ENCODE measurements at places on chromosomes 4 and X.

GRCh38 chrX:109036624-109037023, 300.3 kb upstream of the IRS4 start:
- DNase-seq, result no peak

GRCh38 chrX:17039826-17040225, 93.4 kb downstream of the REPS2 start:
- DNase-seq, result no peak

DNA sequence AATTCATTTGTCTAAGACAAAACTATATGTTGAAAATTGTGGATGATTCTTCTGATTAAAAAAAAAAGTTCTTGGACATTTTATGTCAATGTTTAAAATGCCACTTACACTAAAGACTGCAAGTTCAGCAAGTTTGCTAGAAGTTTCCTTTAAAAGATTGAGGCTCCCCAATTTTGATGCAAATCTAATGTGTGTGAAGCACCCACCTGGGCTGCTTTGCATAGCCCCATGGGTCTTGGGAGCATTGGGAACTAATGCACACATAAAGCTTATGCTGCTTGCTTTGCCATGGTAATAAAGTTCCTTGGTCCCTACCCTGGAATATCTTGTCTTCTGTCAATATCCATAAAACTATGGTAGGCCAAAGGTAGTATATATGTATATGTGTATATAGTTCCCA, 725.9 kb upstream of the GRID2 start:
- DNase-seq, result no peak

- peak; percentile 6 for DNase-seq
These were observed 33.8 kb downstream of the RBBP7 start for GRCh38 chrX:16836371-16836770.

GRCh38 chr4:93116624-93117023, 711.9 kb upstream of the ATOH1 start:
- no peak for DNase-seq

GRCh38 chr4:32519060-32519459, 1798.9 kb downstream of the PCDH7 start:
- DNase-seq, result no peak

- DNase-seq, result no peak
These were observed 17.5 kb downstream of the CCDC160 start for GRCh38 chrX:134254511-134254910.

- no peak for DNase-seq
These were observed 188.0 kb upstream of the TBC1D9 start for GRCh38 chr4:140944199-140944515.

- DNase-seq, result no peak
These were observed 136.2 kb upstream of the MED14 start for GRCh38 chrX:40871385-40872082.

DNA sequence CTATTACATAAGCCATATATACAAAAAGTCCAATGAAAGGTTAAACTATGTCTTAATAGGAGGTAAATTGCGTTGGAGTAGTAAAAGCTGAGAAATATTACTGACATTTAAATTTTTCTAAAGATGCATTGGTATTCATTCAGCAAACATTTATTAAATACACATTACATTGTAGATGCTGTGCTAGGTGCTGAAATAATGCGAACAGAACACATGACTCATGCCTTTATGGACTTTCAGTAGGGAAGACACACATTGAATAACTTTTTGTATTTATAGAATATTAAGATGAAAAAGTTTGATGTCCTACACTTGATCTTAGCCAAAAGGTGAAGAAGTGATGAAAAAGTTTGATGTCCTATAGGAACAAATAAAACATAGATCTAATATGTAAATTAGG, 871.1 kb upstream of the SLIT2 start:
- no peak for DNase-seq

DNA sequence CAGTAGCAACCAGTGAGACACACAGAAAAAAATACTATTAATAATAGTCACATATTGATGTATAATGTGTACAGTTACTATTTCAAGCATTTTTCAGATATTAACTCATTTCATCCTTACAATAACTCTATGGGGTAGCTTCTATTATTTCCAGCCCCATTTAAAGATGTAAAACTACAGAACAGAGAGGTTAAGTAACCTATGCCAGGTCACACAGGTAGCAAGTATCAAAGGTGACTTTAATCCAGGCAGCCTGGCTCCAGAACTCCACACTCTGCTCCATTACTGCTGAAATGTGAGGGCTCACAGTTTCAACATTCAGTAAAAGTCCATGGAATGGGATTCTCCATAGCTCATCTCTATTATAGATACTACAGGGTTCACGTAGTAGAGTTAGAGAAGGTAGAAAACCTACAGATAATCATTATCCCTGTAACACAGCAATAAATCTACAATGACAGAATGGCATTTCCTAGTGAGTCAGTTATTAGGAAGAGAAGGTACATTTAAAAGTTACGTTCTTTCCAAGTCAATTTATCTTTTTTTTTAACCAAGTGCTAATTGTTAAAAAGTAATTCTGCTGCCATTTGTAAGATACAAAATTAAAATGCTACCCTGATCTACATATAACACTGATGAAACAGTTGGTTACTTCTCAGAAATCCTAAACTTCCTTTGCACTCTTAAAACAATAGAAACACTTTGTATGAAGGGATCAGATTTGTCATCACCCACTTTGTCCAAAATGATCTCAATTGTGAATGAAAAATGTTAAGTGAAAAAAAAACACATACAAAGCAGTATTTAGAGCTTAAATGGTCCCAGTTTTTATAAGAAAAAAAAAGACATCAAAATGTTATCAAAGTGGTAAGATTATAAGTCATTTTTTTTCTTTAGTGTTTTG, 18.7 kb downstream of the RELL1 start:
- no peak for DNase-seq

- DNase-seq, result no peak
These were observed 818.7 kb downstream of the PCDH7 start for GRCh38 chr4:31538877-31539276.

- no peak for DNase-seq
These were observed 176.6 kb upstream of the NR3C2 start for GRCh38 chr4:148618856-148619255.

GRCh38 chrX:119618439-119618838, 12.2 kb upstream of the NKRF start:
- DNase-seq, result no peak

GRCh38 chrX:30504309-30504708, 73.3 kb downstream of the TASL start:
- no peak for DNase-seq

- DNase-seq, result no peak
These were observed 175.2 kb upstream of the CPEB2 start for GRCh38 chr4:14827111-14827510.

GRCh38 chr4:181991369-181992108, 251.7 kb upstream of the TENM3 start:
- no peak for DNase-seq

- DNase-seq, result no peak
These were observed 100.5 kb downstream of the CLNK start for GRCh38 chr4:10584042-10584441.

- no peak for DNase-seq
These were observed 21.2 kb upstream of the SLC25A31 start for GRCh38 chr4:127708985-127709384.

DNA sequence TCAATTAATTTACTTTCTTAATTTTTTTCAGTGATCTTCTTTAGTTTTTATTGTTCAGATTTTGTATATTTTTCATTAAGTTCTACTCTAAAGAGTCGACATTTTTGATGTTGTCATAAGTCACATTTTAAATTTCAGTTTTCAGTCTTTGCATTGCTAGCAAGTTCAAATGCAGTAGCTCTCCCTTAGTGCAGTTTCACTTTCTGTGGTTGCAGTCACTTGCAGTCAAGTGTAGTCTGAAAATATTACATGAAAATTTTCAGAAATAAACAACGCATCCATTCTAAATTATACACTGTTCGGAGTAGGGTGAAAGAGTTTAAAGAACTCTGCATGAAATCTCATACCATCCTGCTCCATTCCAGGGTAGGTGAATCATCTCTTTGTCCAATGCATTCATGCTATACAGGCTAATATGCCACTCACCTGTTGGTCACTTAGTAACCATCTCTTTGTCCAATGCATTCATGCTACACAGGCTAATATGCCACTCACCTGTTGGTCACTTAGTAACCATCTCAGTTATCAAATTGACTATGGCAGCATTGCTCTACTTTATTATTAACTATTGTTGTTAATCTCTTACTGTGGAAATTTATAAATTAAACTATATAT, 356.9 kb downstream of the STPG2 start:
- no peak for DNase-seq

- no peak for DNase-seq
These were observed 291.5 kb upstream of the BOD1L1 start for GRCh38 chr4:13918991-13919441.

DNA sequence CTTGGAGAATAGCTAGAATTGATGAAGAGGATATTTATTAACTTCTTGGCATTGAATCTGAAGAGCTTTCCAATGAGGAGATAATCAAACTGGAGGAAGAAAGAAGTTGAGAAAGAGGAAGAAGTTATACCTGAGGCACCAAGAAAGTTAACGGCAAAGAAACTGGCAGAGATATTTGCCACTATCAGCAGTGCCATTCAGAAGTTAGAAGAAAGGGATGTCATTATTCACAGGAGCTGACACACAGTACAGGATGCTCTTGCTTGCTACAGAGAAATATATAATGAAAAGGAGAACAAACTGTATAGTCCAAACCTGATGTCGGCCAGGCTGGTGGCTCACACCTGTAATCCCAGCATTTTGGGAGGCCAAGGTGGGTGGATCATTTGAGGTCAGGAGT, 64.5 kb downstream of the MCUB start:
- no peak for DNase-seq

DNA sequence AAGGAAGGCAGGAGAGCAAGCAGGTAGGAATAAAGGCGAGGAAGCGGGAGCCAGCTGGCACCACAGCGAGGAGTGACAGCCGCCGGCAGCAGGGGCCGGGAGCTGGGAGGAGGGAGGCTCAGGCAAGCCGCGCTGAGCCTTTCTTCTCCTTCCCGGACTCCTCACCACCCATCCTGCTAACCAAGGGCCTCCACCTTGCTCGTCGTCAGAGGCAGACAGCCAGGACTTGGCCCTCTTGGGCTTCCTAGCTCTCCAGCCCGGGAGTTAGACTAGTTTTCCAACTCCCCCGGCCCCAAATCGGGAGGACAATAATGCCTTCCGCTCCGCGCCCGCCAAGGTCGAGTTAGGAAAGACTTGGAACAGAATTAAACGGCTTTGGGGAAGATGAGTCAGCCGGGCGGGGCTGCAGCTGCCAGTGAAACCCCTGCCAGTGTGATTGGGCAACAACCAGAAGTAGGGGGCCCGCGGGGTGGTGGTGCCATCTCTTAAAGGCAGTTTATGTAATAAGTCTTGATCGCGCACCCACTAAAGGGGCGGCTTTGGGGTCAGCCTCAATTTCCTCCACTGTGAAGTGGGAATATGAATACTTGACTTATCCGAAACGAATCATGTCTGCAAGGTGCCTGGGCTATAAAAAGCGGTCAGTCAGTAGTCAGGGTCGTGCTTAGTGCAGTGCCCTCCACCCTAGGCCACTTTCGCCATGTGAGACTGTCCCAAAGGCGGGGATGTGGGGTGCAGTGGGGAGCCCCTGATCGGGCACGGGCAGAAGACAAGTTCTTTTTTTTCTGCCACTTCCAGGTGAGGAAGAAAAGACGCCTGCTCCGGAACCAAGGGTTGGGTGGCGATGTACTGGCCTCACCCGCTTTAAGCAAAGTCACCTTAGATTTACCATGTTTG, 6.7 kb upstream of the HSD17B10 start:
- DNase-seq, result peak; percentile 18

DNA sequence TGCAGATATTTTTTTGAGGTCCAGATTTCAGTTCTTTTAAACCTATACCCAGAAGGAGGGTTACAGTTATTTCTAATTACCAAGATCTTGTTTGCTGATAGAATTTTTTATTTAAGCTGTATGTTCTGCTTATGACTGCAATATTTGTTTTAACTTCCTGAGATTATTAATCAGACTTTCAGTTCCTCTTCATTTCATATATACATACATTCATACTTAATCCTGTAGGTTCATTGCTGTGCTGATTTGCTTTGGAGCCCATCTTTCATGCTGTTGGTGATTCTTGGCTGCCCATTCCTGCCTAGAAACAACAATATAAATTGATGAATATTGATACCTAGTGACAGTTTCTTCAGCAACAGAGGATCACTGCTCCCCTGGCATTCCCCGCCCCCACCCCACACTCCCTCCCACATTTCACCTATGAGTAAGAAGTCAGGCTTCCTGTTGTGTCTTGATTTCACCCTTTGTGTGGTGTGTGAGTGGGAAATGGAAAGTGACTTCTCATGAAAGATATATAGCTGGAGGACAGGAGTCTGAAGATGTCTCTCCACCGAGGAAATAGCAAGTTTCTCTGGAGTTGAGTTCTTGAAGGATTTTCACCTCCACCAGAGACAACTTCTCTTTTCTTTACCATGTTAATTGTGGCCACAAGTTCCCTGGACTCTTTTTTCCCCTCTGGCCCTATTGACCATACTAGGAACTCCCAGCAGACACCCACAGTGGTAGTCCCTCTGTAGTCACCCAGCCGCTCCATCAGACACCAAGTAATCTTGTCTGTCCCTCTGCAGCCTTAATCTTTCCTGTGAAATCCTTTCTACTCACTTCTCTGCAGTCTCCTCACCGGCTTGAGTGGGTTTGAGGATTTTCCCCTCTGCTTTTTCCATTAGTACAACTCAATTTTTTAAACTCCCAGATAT, 118.4 kb downstream of the ASB9 start:
- no peak for DNase-seq

DNA sequence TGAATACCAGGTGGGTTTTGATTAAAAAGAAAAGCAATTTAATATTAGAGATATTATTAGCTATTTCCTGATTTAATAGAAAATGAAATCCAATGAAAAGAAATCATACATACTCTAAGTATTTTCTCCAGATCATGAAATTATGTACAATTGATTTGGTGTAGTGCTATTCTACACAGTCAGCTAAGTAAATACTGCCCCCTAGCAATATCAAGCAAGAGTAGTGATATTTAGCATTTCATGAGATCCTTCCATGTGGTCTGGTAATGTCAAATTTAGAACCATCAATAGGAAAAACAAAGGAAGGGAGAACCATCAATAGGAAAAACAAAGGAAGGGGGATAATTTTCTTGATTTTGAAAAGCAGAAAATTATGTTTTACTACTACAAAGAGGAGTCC, 114.6 kb downstream of the TBCK start:
- DNase-seq, result no peak
